ENCODE measurements at places on chromosomes 3 and 15. TPM values are rescaled to one million over a fixed set of nuclear protein-coding genes. Genes with fewer than 3 reads are reported as not detected.

DNA sequence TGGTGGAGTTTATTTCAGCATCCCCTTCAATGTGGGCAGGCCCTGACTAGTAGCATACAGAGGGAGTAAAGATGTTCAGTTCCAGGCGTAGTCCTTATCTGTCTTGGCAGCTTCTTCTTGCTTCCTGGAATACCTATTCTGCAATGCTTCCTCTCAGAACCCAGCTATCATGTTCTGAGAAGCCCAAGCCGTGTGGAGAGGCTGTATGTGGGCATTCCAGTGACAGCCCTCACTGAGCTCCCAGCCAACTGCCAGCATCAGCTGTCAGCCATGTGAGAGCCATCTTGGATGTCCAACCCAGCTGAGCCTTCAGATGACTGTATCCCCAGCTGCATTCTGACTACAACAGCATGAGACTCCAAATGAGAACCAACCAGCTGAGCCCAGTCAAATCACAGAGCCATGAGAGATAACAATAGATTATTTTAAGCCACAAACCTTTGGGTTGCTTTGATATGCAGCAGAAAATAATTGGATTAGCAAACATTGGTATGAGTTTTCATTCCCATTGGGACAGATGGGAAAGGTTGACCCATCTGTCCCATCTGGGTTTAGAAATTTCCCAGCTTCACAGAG lies 8.4 kb upstream of the CMTM7 start:
- H3K4me1 ChIP-seq: peaks cover 4% of the 10 kb centered on the region
- no peak for DNase-seq

GRCh38 chr15:31228980-31229826 lies 97.4 kb upstream of the KLF13 start:
- no peak overlapping the region for H3K4me3 ChIP-seq
- H3K36me3 ChIP-seq: no peaks in the 10 kb centered on the region
- H3K27me3 ChIP-seq: peaks cover 8% of the 10 kb centered on the region

DNA sequence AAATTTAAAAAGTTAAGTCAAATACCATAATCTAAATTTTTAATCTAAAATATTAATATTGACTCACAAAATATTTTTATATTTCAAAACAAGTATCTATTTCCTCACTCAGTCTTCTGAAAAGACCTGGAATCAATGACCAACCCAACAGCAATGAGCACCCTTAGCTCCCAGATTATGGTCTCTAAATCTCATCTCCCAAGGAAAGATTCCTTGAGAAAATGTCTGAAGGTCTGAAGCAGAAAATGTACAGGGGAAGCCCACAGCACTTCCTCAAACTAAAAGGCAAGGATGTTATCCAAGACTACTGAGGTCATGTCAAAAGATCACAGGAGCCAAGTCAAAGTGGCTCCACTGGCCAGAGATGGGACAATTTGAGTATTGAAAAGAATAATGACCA lies 51.0 kb upstream of the SLCO2A1 start:
- H3K27ac ChIP-seq: no peak overlapping the region
- H3K36me3 ChIP-seq: no peaks in the 10 kb centered on the region
- H3K27me3 ChIP-seq: peaks cover 2% of the 10 kb centered on the region
- H3K4me3 ChIP-seq: no peak overlapping the region
- H3K4me1 ChIP-seq: no peaks in the 10 kb centered on the region

- DNase-seq: no peak
- no peaks in the 10 kb centered on the region for H3K4me1 ChIP-seq
- no peaks in the 10 kb centered on the region for H3K27me3 ChIP-seq
- H3K4me3 ChIP-seq: no peak overlapping the region
Measured at GRCh38 chr3:100775226-100775625, 65.9 kb downstream of the TFG start.

- peak overlapping the region; percentile 84 for H3K4me3 ChIP-seq
- H3K27ac ChIP-seq: no peak overlapping the region
- H3K4me1 ChIP-seq: peaks cover 45% of the 10 kb centered on the region
Measured at GRCh38 chr15:80072285-80072994, 13.0 kb downstream of the ZFAND6 start.

- no peak for DNase-seq
- no peak overlapping the region for H3K27ac ChIP-seq
- H3K4me1 ChIP-seq: no peaks in the 10 kb centered on the region
- H3K36me3 ChIP-seq: no peaks in the 10 kb centered on the region
- H3K27me3 ChIP-seq: peaks cover 5% of the 10 kb centered on the region
Measured at GRCh38 chr15:39094116-39094515, 486.8 kb upstream of the THBS1 start.

GRCh38 chr15:96070636-96071035 lies 259.9 kb upstream of the NR2F2 start:
- DNase-seq: no peak
- H3K36me3 ChIP-seq: no peaks in the 10 kb centered on the region
- no peak overlapping the region for H3K27ac ChIP-seq
- no peaks in the 10 kb centered on the region for H3K4me1 ChIP-seq

DNA sequence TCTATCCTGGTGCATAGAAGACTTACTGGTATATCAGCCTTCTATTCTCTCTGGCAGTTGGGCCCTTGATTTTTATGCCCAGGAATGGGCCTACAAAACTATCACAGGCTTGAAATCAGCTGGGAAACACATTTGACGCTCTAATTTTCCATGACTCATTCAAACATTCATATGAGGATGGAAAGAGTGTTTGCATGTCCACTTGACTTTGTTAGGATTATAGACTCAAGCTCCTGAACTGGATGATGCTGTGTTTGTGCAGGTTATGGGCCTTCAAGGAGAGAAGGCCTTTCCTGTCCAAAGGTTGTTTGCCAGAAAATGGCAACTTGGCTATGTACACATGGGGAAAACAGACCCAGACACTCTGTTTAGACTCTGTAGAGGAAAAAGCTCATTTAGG lies 219.9 kb downstream of the GAP43 start:
- no peak for DNase-seq
- H3K4me3 ChIP-seq: no peak overlapping the region
- H3K4me1 ChIP-seq: no peaks in the 10 kb centered on the region
- H3K27ac ChIP-seq: no peak overlapping the region

GRCh38 chr3:27883266-27883665 lies 161.1 kb upstream of the EOMES start:
- no peak overlapping the region for H3K27ac ChIP-seq
- no peak for DNase-seq
- peaks cover 49% of the 10 kb centered on the region for H3K4me1 ChIP-seq
- no peaks in the 10 kb centered on the region for H3K36me3 ChIP-seq
- no peak overlapping the region for H3K4me3 ChIP-seq
- H3K27me3 ChIP-seq: peaks cover 4% of the 10 kb centered on the region

DNA sequence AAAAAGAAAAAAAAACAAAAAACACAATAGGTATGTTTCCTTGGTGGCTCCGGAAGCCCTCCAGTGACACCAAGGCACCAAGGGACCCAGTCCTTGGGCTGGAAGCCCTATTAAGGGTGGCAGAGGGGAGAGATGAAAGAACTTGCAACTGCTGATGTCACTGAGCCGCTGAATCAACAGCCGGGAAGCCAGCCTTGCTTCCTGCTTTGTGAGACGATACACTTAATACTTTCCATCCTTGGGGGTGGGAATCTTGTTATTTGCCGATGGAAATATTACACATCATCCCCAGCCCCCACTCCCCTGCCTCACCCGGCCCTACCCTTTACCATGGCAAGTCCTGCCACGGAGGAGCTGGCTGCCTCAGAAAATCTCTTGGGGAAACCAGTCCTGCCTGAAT lies 5.6 kb upstream of the ISLR2 start:
- H3K27me3 ChIP-seq: peaks cover 56% of the 10 kb centered on the region
- DNase-seq: no peak
- H3K4me1 ChIP-seq: peaks cover 12% of the 10 kb centered on the region
- no peak overlapping the region for H3K4me3 ChIP-seq
- H3K27ac ChIP-seq: no peak overlapping the region

GRCh38 chr15:55894399-55894965 lies 98.9 kb downstream of the NEDD4 start:
- H3K27me3 ChIP-seq: peaks cover 3% of the 10 kb centered on the region
- no peak for DNase-seq
- H3K27ac ChIP-seq: no peak overlapping the region
- peaks cover 4% of the 10 kb centered on the region for H3K4me1 ChIP-seq
- no peaks in the 10 kb centered on the region for H3K36me3 ChIP-seq

DNA sequence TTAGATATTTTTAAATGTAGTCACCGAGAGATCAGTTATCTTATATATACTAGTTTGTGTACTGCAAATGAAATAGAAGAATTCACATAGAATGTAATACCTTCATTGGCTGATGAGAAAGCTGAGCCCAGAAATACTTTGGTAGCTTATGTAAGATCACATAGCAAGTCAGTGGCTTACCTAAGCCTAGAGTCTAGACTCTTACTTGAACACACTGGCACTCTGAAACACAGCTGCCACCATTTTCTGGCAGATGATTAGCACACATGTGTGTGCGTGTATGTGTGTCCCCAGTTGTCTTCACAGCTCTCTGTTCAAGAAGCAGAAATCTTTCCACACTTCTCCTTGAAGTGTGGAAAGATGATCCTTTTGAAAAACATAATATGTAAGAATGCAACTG lies 124.3 kb downstream of the NEO1 start:
- no peak overlapping the region for H3K27ac ChIP-seq
- no peak for DNase-seq
- peaks cover 3% of the 10 kb centered on the region for H3K36me3 ChIP-seq
- no peaks in the 10 kb centered on the region for H3K4me1 ChIP-seq
- H3K4me3 ChIP-seq: no peak overlapping the region

- H3K27me3 ChIP-seq: peaks cover 7% of the 10 kb centered on the region
- peak; percentile 19 for DNase-seq
Measured at GRCh38 chr15:73927003-73927475, 777 bp downstream of the LOXL1 start.

DNA sequence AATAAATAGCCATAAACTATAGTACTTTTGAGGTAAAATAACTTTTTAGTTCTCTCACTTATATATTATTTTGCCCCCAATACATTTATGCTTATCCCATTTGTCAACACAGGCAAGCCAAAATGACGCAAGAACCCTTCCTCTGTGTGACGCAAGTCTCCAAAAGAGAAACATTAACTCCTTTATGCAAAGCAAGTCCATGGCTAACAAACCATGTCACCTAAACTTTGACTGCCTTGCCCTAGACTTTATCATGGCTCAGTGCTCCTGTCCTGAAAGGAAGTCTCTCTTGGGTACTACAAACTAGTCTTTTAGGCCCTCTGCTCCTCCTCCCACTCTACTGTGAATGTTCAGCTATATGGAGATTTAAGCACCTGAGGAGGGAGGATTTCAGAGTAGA lies 230.5 kb downstream of the UNC13C start:
- H3K27ac ChIP-seq: no peak overlapping the region
- no peaks in the 10 kb centered on the region for H3K27me3 ChIP-seq
- H3K4me3 ChIP-seq: no peak overlapping the region
- DNase-seq: no peak

GRCh38 chr3:127286571-127287140 lies 1.2 kb downstream of the PRR20G start:
- no peaks in the 10 kb centered on the region for H3K4me1 ChIP-seq
- H3K27me3 ChIP-seq: no peaks in the 10 kb centered on the region
- H3K4me3 ChIP-seq: no peak overlapping the region
- no peak overlapping the region for H3K27ac ChIP-seq

- H3K27me3 ChIP-seq: no peaks in the 10 kb centered on the region
- peak overlapping the region; percentile 94 for H3K27ac ChIP-seq
- H3K4me1 ChIP-seq: peaks cover 83% of the 10 kb centered on the region
- H3K36me3 ChIP-seq: peaks cover 34% of the 10 kb centered on the region
- H3K4me3 ChIP-seq: peak overlapping the region; percentile 94
Measured at GRCh38 chr3:196641333-196642054, 2.0 kb downstream of the NRROS start.

GRCh38 chr15:89648106-89649012 lies 6.9 kb downstream of the KIF7 start:
- H3K36me3 ChIP-seq: no peaks in the 10 kb centered on the region
- no peaks in the 10 kb centered on the region for H3K4me1 ChIP-seq
- no peak for DNase-seq
- H3K27ac ChIP-seq: no peak overlapping the region
- no peak overlapping the region for H3K4me3 ChIP-seq

- no peak overlapping the region for H3K27ac ChIP-seq
- no peak for DNase-seq
- H3K27me3 ChIP-seq: no peaks in the 10 kb centered on the region
- no peaks in the 10 kb centered on the region for H3K4me1 ChIP-seq
- H3K36me3 ChIP-seq: no peaks in the 10 kb centered on the region
Measured at GRCh38 chr3:63613561-63613960, 38.9 kb upstream of the SNTN start.

GRCh38 chr3:106707347-106707746 lies 669.9 kb upstream of the CCDC54 start:
- no peaks in the 10 kb centered on the region for H3K4me1 ChIP-seq
- no peak for DNase-seq
- no peak overlapping the region for H3K4me3 ChIP-seq
- no peaks in the 10 kb centered on the region for H3K27me3 ChIP-seq
- no peaks in the 10 kb centered on the region for H3K36me3 ChIP-seq

RBPMS2 gene
- not detected for total RNA-seq

NR1D2 gene
- total RNA-seq: 3.0 TPM

CCR3 gene
- total RNA-seq: not detected

C3orf49 gene
- total RNA-seq: not detected

GOLGA8M gene
- total RNA-seq: 1.5 TPM

CCK gene
- total RNA-seq: not detected

ERICH6 gene
- not detected for total RNA-seq
